ENCODE measurements at places on chromosomes 11 and 22. TPM values are rescaled to one million over a fixed set of nuclear protein-coding genes. Genes with fewer than 3 reads are reported as not detected.
A peak's percentile ranks its signal among the peaks of the same experiment; 100 is the strongest.

Gene GSTT2B
- 4.9 TPM for total RNA-seq

Gene SCGB1C1
- total RNA-seq, result not detected

Gene GUCD1
- 242 TPM for total RNA-seq

Gene F2
- total RNA-seq, result not detected

GRCh38 chr11:68912254-68912653, 8.6 kb downstream of the IGHMBP2 start:
- DNase-seq, result no peak

DNA sequence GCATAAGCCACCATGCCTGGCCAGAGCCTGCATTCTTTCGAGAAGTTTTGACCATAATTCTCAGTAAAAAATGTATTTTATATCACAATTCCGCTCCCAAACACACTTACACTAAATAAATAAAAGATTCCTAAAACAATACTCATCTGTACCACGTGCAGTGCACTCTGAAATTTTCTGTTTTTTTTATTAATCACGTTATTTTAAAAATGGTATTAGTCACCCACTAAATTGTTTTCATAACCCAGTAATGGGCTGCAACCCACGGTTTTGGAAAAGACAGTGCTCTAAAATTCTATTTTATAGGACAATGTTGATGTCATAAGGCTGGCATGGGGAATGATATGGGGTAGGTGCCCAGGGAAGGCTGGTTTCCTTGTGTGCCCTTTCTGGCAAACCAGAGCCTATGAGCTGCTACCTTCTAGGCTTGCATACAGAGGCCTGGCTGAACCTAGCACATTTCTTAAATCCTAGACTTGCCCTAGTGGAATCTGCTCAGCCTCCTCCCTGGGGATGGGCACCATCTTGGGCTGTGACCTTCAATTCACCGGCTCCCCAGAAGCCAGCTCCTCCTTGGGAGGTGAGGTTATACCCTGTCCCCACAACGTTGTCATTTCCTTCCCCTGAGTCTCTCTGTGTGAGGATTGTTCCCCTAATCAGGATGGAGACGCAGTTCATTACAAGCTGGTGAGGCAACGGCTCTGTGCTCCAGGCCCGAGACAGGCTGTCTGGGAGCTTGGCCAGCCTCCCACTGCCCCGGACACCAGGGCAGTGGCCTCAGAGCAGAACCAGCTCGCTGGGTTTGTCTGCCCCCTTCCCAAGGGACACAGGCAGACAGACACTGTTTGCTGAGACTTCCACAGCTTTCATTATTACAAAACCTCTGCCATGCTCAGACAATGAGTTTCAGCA, 116.5 kb upstream of the NAV2 start:
- peak; percentile 70 for DNase-seq

DNA sequence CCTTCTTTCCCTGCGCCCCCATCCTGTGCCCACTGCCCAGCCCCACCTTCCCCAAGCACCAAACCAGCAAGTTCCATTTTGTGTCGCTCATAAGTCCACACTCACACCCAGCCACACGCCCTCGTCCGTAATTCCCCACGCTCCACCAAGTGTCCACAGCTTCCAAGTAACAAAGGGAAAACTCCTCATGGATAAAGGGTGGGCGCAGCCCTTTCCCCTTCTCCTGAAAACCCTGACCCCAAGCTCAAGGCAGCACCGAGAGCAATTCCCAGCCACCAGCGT, 458 bp downstream of the FXYD6 start:
- no peak for DNase-seq

DNA sequence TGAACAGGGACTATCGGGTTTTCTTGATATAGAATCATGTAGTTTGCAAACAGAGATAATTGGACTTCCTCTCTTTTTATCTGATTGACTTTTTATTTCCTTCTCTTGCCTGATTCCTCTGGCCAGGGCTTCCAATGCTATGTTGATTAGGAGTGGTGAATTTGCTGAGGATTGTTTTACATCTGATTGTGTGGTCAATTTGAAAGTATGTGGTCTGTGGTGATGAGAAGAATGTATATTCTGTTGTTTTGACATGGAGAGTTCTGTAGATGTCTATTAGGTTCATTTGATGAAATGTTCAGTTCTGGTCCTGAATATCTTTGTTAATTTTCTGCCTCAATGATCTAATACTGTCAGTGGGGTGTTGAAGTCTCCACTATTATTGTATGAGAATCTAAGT, 713.2 kb upstream of the CCDC179 start:
- no peak for DNase-seq
